ENCODE measurements at places on chromosomes 11 and 22.

- DNase-seq: no peak
Observed at GRCh38 chr11:1932105-1932480, 12.6 kb downstream of the TNNT3 start.

DNA sequence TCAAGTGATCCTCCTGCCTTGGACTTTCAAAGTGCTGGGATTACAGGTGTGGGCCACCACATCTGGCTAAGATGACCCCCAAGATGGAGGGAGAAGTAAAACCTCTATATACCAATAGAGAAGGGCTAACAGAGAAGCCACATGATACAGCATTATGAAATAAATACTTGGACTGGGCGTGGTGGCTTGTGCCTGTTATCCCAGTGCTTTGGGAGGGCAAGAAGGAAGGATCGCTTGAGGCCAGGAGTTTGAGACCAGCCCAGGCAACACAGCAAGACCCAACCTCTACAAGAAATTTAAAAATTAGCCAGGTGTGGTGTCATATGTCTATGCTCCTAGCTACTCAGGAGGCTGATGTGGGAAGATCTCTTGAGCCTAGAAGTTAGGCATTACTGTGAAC, 61.7 kb downstream of the RAB30 start:
- no peak for DNase-seq

GRCh38 chr22:41257696-41258095, 17.0 kb upstream of the CHADL start:
- no peak for DNase-seq

- no peak for DNase-seq
Observed at GRCh38 chr11:63804259-63804658, 9.0 kb upstream of the SPINDOC start.

DNA sequence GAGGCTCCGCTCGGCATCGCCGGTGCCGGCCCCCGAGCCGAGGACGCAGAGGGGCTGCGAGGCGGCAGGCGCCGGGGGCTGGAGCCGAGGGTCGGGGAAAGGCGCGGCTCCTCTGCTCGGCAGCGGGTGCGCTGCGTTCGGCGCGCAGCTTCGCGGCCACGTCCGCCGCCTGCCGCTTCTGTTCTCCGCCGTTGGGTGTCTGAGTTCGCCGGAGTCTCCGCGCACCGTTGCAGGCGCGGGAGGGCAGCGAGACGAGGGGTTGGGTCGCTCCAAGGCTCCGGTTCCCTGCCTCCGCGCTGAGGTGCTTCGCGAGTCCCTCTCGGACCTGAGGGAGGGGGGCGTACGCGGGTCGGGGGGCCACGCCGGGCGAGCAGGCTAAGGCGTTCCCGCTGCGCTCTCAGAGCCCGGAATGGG, 347 bp downstream of the MN1 start:
- DNase-seq: no peak

Data from stimulated activated CD4-positive, alpha-beta T cell treated with anti-CD3 and anti-CD28 coated beads, Interleukin-1b, Interleukin-23, amount 100 ng/mL, for 1 hour (primary cell).